ENCODE measurements at places on chromosomes 12 and 14.

GRCh38 chr12:106084014-106084671, 54.6 kb downstream of the NUAK1 start:
- no peak for DNase-seq

DNA sequence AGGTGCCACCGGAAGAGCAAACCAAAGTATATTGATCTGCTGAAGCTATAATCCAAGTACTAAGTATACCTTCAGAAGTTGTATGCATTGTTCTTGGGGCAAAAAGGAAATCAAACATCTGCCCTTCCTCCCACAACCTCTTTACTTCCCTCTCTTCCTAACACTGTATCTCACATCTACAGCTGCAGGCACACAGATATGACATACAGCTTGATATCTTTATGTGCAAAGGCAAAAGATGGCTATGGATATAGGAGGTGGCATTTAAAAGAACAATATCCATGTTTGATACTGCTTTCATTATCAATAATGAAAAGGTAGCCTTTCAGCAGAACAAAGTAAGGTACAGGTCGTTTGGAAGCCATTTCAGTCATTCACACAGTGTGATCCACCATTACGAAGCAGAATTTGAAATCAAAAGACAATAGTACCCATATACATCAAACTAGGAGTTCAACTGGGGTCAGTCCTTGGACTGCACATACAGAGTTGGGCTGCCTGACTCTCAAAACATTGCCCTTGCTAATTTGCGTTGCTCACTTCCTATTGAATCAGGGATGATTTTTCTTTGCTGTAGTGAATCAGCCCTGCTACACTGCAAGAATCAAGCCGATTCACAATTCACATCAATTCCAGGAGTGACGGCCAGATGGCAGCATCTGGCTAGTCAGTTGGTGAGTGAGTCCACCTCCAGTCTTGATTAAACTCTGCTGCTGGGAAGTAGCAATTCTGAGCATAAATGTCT, 8.9 kb downstream of the ANG start:
- peak; percentile 74 for DNase-seq

GRCh38 chr12:131950182-131950913, 606 bp downstream of the EP400 start:
- DNase-seq = no peak

- DNase-seq = no peak
Measured at GRCh38 chr12:92438641-92439419, 264.0 kb upstream of the PLEKHG7 start.

DNA sequence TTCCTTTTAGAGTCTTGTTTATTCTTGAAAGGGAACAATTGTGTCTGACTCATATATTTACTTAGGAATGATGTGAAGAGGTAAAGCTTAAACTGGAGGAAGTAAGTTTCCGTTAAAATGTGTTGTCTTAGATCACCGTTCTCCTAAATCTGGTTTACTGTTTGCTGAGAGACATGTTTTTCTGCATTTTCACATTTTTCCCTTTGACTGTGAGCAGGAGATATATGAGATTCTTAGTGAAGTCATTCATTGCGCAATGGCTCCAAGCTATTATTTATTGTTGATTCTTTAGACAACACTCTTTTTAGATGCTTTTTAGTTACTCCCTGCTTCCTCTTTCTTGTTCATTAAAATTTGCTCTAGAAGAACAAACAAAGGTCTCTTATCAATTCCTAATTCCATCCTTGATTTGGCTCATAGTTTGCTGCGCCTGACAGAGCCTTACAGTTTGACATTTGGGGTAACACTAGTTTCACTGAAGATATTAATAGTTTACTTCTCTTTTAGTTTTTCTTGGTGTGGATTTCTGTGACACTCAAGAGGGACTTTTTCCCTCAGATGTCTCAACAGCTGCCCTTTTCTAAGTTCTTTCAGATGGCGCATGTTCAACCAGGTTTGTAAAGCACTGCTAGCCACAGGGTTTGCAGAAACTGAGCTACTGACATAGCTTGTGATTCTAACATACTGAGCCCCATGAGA, 11.4 kb downstream of the CLECL1 start:
- no peak for DNase-seq

DNA sequence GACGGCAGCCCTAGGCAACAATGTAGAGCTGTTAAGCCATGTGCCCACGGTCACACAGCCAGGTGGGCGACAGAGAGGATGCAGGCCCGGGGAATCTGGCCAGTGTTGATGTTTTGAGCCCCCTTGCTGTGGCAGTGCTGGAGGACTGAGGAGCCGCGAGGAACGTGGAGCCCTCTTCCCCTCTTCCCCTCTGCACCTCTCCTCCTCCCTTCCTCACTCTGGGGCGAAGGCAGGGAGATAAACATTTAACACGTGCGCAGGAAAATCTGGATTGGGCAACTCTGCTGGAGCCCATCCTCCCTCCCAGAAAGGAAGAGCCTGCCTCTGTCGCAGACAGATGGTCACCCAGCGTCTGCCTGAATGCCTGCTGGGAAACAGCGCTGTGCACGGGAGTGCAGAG, 376.8 kb downstream of the FUT8 start:
- no peak for DNase-seq

GRCh38 chr14:64826845-64827244, 52.9 kb downstream of the SPTB start:
- no peak for DNase-seq

All from CD4-positive, alpha-beta T cell treated with Interleukin-4 for 4 hours (primary cell).